ENCODE measurements at places on chromosomes 2 and 18. TPM values are rescaled to one million over a fixed set of nuclear protein-coding genes. Genes with fewer than 3 reads are reported as not detected.

The PLEK gene
- total RNA-seq: not detected

The MEMO1 gene
- total RNA-seq: 27.2 TPM

The PROKR1 gene
- total RNA-seq: not detected

The ARHGAP25 gene
- total RNA-seq: 1.8 TPM

The UGT1A10 gene
- total RNA-seq: not detected

The HOXD8 gene
- total RNA-seq: 1.2 TPM
